ENCODE measurements at places on chromosomes 4 and X. TPM values are rescaled to one million over a fixed set of nuclear protein-coding genes. Genes with fewer than 3 reads are reported as not detected.

CENPVL3 gene
- total RNA-seq = 0.27 TPM

- no peak overlapping the region for H3K27ac ChIP-seq
- no peaks in the 10 kb centered on the region for H3K27me3 ChIP-seq
- H3K4me3 ChIP-seq = no peak overlapping the region
- no peaks in the 10 kb centered on the region for H3K4me1 ChIP-seq
- no peak for DNase-seq
These were observed 199.5 kb upstream of the ZCCHC13 start for GRCh38 chrX:74104356-74105015.

DNA sequence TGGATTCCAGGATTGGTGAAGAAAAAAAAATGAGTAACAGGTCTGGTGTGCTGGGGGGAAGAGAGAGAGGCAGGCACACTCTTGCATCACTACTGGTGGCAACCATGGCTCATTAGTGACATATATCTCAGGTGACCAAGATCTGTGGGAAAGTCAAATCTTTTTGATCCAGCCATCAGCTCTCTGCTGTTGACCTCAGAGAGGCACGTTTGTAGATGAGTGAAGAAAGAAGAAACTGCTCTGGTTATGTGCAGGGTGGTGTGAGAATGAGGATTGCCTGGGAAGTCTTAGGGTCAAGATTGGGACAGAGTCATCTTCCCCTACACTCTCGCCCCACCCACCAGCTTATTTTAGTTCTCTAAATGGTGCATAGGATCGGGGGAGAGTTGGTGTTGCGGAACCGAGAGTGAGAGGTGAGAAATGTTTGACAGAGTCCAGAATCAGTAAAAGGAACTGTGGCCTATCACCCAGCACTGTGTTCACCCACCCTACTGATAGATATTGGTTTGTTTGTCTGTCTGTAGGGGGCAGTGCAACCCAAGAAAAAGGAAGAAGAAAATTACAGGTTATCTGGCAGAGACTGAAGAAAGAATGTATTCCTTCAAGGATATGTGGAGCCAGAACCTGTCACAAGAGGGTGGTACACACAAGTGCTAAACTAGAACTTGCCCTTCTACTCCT, 21.9 kb downstream of the ARMCX6 start:
- no peak overlapping the region for H3K27ac ChIP-seq
- peak; percentile 23 for DNase-seq
- H3K4me1 ChIP-seq = no peaks in the 10 kb centered on the region
- no peaks in the 10 kb centered on the region for H3K36me3 ChIP-seq
- H3K4me3 ChIP-seq = no peak overlapping the region
- H3K27me3 ChIP-seq = peaks cover 7% of the 10 kb centered on the region

DNA sequence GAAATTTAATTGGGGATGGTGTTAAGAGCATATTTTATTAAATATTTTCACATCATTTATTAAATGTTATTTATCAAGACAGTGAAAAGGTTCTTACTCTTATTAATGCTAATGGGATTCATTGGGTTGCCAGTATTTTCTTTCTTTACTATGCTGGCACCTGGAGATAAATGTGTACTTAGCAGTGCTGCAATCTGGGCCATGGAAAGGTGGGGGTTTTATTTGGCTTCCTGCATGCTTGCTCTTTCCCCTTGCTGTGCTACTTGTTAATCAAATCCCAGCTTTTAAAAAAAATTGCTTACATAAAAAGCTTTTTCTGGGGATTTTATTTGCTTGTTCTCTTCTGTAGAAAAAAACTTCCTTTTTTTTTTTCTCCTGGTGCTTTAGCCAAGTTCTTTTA, 48.3 kb downstream of the ZAR1 start:
- DNase-seq = no peak
- peaks cover 30% of the 10 kb centered on the region for H3K36me3 ChIP-seq
- H3K4me1 ChIP-seq = no peaks in the 10 kb centered on the region
- H3K4me3 ChIP-seq = no peak overlapping the region
- H3K27ac ChIP-seq = no peak overlapping the region

GRCh38 chr4:151430740-151431457, 21.9 kb downstream of the FHIP1A start:
- no peak overlapping the region for H3K4me3 ChIP-seq
- no peaks in the 10 kb centered on the region for H3K36me3 ChIP-seq
- H3K27ac ChIP-seq = no peak overlapping the region
- no peak for DNase-seq

DNA sequence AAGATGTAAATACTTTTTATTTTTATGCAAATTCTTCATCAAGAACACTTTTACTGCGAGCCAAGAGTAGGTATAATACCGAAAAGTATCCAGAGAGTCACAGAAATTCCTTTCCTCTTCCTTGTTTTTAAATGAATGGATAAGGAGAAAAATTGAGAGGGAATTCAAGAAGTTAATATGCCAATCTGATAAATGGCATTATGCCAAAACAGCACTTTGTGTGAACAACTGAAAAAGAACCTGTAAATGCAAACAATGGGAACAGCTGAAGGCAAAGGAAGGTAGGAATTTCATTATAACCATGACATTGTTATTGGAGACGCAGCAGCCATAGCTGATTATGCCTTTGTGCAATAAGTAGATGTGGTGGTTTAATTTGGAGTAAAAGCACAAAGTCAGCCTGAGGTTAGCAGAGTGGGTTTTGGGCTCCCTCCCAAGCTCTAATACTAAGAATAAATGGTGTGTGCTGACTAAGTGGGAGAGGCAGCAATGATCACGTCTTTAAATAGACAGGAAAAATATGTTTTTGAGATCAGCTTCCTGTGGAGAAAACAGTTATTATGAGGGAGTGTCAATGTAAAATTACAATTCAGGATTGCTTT, 209.8 kb upstream of the NDST4 start:
- H3K27ac ChIP-seq = no peak overlapping the region
- no peaks in the 10 kb centered on the region for H3K36me3 ChIP-seq
- H3K27me3 ChIP-seq = no peaks in the 10 kb centered on the region
- DNase-seq = no peak
- H3K4me3 ChIP-seq = no peak overlapping the region

CSAG2 gene
- total RNA-seq = not detected

- no peak overlapping the region for H3K27ac ChIP-seq
- H3K27me3 ChIP-seq = peaks cover 2% of the 10 kb centered on the region
- H3K4me3 ChIP-seq = no peak overlapping the region
- DNase-seq = no peak
- H3K36me3 ChIP-seq = no peaks in the 10 kb centered on the region
These were observed 256.3 kb downstream of the KCNIP4 start for GRCh38 chr4:21692241-21692640.

GRCh38 chr4:186204103-186204559, 12.8 kb downstream of the CYP4V2 start:
- peaks cover 6% of the 10 kb centered on the region for H3K36me3 ChIP-seq
- peak overlapping the region; percentile 42 for H3K27ac ChIP-seq
- DNase-seq = peak; percentile 33
- no peaks in the 10 kb centered on the region for H3K27me3 ChIP-seq
- peaks cover 11% of the 10 kb centered on the region for H3K4me1 ChIP-seq

NXF2B gene
- total RNA-seq = not detected

GRCh38 chrX:40953369-40953768, 131.9 kb upstream of the USP9X start:
- H3K27me3 ChIP-seq = no peaks in the 10 kb centered on the region
- peaks cover 11% of the 10 kb centered on the region for H3K4me1 ChIP-seq
- H3K36me3 ChIP-seq = peaks cover 5% of the 10 kb centered on the region
- no peak for DNase-seq

PAGE2B gene
- total RNA-seq = not detected

DNA sequence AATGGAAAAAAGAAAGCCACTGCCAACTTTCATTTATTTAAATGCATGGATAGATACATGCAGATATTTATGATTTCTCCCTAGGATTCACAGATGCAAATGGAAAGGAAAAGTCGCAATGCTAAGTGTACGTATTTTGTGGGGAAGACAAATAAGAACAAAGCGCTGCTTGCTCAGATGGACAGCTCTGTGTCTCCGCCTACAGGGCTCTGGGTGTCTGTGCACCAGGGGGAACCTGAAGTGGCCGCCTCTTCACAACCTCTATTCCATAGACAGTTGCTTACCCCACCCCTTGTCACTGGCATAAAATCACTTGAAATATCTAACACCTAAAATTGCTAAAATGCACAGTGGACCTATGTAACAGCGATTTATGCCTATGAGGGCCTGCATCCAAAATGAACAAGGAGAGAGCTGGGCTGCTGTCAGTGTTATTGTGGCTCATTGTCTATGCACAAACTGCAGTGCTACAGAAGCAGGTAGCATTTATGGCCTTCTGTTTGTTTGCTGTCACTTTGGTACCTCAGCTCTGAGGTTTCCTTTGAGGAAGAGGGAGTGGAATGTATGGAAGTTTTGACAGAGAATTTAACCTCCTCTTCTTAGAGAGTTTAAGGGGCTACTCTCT, 58.6 kb upstream of the PAGE1 start:
- peaks cover 1% of the 10 kb centered on the region for H3K27me3 ChIP-seq
- no peaks in the 10 kb centered on the region for H3K36me3 ChIP-seq
- H3K4me1 ChIP-seq = peaks cover 2% of the 10 kb centered on the region

GAGE12F gene
- not detected for total RNA-seq

DNA sequence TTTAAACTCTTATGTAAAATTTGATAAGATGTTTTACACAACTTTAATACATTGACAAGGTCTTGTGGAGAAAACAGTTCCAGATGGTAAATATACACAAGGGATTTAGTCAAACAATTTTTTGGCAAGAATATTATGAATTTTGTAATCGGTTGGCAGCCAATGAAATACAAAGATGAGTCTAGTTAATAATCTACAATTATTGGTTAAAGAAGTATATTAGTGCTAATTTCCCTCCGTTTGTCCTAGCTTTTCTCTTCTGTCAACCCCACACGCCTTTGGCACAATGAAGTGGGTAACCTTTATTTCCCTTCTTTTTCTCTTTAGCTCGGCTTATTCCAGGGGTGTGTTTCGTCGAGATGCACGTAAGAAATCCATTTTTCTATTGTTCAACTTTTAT, at the start of gene ALB:
ALB (plus strand) TSS at position 246 of the 400 bp plus-strand sequence; CDS start at position 287, 41 bp downstream.
- no peak within 1 kb of the TSS for H3K4me3 ChIP-seq
- no peaks in the 10 kb centered on the region for H3K4me1 ChIP-seq
- DNase-seq = no peak
- no peaks in the 10 kb centered on the region for H3K36me3 ChIP-seq

- no peak overlapping the region for H3K27ac ChIP-seq
- no peak overlapping the region for H3K4me3 ChIP-seq
- no peaks in the 10 kb centered on the region for H3K27me3 ChIP-seq
- H3K4me1 ChIP-seq = no peaks in the 10 kb centered on the region
- no peak for DNase-seq
These were observed 44.7 kb downstream of the SPATA4 start for GRCh38 chr4:176150704-176151103.

GRCh38 chrX:33298622-33299021, 87.3 kb upstream of the DMD start:
- no peaks in the 10 kb centered on the region for H3K36me3 ChIP-seq
- H3K27ac ChIP-seq = no peak overlapping the region
- H3K4me1 ChIP-seq = no peaks in the 10 kb centered on the region
- no peak overlapping the region for H3K4me3 ChIP-seq

SH3D19 gene
- not detected for total RNA-seq

KIF4A gene
- 22.3 TPM for total RNA-seq

- DNase-seq = no peak
- H3K4me3 ChIP-seq = no peak overlapping the region
- H3K27ac ChIP-seq = no peak overlapping the region
- no peaks in the 10 kb centered on the region for H3K36me3 ChIP-seq
- H3K27me3 ChIP-seq = no peaks in the 10 kb centered on the region
These were observed 39.4 kb downstream of the ATP1B4 start for GRCh38 chrX:120401301-120401700.

Measured in activated CD8-positive, alpha-beta T cell treated with anti-CD3 and anti-CD28 coated beads for 36 hours (primary cell).